ENCODE measurements at places on chromosomes 1 and 21.

- no peak for DNase-seq
Observed at GRCh38 chr1:77652268-77652667, 30.2 kb downstream of the ZZZ3 start.

DNA sequence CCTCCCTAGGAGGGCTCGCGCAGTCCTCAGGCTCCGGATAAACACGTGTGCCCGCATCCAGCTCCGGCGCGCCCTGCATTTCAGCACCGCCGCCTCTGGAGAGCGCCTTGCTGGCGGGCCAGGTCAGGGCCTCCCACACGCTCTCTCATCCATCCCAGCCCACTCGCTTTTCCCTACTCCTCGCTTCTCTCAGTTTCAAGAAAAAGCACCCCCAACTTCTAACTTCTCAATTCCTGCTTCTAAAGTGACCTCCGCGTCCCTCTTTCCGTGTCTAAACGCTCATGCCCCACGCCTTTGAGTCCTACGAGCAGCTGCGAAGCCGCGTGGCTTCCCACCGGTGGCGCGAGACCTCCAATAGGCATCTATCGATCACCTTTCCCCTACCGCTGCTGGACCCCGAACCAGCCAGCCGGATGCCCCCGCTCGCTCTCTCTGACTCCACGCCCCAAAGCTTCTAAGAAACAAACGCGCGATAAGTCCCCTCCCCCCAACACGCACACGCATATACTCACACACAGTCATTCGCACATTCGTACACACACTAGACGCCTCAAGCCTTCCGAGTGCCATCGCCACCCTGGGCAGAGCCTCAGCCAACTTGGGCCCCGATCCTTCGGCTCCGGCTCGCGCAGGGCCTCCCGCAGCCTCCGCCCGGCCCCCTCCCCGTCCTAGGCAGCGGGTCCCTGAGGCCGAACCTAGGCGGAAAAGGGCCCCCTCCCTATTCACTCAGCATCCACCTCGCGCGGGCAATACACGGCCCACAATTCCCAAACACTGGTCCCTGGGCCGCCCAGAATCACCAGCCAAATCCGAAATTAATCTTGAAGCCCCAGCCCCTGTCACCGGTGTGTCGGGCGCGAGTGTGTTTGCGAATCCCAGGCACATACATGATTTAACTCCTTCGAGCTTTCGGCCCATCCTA lies 1.1 kb downstream of the NMNAT2 start:
- DNase-seq: peak; percentile 32

- no peak for DNase-seq
Observed at GRCh38 chr1:243933495-243933894, 83.5 kb upstream of the AKT3 start.

- DNase-seq: no peak
Observed at GRCh38 chr1:10295481-10296085, 85.2 kb downstream of the KIF1B start.

DNA sequence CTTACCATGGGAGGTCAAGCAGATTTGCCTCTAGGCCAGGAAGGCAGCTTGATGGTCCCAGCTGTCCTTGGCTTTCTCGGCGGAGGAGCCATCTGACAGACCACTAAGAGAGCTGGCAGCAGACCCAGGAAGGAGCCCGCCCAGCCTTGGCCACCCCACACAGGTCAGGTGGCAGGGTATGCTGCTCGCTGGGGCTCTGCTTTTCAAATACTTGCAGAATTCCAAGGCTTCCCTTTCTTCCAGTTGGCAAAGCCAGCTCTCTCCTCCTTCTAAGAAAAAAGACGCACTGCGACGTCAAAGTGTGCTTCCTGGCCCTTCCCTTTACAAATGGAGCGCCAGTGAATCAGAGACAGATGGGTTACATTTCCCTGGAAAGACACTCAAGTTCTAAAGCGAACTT lies 229.4 kb downstream of the CACNA1E start:
- DNase-seq: no peak

DNA sequence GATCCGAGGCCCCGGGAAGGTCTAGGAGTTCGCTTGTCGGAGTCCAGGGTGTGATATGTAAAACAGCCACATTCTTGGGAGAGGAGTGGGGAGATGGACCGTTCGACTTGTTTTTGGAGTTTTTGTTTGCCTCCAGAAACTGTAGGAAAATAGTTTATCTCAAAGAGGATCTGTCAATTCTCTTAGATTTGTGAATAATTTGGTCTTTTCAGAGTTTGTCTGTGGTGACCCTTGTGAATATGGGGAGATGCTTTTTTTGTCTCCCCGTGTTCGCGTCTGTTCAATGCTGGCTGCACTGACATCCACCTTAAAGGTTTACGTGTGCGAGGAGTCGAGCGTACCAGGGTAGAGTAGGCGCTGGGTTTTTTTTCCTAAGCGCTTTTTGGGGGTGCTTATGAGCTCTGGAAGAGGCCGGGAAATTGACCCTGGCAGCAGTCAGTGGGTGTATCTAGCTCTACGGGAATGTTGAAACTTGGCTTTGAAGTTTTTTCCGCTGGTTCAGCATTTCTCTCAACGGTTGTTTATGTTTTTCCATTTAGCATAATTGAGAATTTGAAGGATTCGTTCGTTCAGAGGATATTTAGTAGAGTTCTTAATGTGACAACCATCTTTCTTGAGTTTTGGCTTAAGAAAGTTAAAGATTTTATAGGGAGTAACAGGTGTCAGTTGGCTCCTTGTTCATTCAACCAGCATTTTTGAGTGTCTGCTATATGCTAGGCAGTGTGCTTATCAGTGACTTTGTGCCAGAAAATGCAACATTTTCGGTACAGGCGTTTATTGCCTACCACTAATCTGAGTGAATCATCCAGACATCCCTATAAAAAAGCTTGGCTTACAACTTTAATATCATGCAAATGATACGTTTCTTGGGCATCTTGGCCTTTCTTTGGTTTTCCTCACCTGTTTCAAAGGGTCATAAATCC lies 1.2 kb downstream of the SZRD1 start:
- no peak for DNase-seq

GRCh38 chr1:193013005-193013404 lies 46.2 kb downstream of the UCHL5 start:
- DNase-seq: no peak

- DNase-seq: no peak
Observed at GRCh38 chr1:201163707-201164106, 9.4 kb upstream of the TMEM9 start.

- DNase-seq: no peak
Observed at GRCh38 chr1:159686599-159687299, 27.6 kb downstream of the CRP start.

- DNase-seq: no peak
Observed at GRCh38 chr1:156002188-156002911, 18.4 kb downstream of the SSR2 start.

- DNase-seq: no peak
Observed at GRCh38 chr1:167824163-167824794, 89.7 kb downstream of the ADCY10 start.

DNA sequence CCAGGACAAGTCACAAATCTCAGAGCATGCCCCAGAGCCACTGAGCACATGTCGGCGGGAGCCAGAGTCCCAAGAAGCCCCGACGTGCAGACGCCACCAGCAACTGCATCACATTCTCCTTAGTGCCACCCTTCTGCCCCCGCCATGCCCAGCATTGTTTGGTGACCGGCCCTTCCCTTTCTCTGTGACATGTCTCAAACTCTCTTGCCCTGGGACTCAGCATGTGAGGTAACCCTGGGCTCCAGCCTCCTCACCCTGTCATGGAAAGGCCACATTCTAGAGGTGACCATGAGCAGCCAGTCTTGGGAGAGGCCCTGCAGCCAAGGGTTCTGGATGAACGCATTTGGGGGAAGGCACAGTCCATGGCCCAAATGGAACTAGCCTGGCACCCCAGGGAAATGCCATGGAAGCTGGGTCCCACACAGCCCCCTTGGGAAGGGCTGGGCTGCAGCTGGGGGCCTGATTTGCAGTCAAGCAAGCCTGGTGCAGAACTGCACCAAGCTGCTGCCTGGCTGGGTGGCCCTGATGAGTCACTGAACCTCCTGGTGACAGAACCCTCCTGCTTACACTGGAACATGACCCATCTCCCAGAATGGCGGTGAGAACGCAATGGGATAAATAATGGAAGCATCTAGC lies 94.4 kb downstream of the ITPKB start:
- no peak for DNase-seq

GRCh38 chr1:27402349-27402754 lies 9.9 kb downstream of the GPR3 start:
- DNase-seq: no peak

DNA sequence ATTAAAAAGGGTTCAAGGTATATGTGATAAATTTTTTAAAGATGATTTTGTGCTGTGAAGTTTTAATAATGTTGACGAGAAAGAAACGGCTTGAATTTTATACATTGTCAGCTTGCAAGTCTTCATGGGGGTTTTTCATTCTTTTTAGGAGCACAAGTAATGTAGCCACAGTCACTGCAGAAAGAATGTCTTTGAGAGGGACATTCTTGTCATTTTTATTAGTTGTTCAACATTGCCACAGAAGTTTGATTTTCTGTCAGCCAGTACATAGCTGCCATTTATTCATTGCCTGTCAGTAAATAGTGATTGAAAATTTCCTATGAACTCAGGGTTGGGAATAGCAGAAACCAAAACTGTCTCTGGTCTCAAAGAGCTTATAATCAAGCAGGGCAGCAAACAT lies 156.3 kb downstream of the DHRS3 start:
- no peak for DNase-seq

- DNase-seq: no peak
Observed at GRCh38 chr1:211606914-211607753, 28.2 kb upstream of the SLC30A1 start.

DNA sequence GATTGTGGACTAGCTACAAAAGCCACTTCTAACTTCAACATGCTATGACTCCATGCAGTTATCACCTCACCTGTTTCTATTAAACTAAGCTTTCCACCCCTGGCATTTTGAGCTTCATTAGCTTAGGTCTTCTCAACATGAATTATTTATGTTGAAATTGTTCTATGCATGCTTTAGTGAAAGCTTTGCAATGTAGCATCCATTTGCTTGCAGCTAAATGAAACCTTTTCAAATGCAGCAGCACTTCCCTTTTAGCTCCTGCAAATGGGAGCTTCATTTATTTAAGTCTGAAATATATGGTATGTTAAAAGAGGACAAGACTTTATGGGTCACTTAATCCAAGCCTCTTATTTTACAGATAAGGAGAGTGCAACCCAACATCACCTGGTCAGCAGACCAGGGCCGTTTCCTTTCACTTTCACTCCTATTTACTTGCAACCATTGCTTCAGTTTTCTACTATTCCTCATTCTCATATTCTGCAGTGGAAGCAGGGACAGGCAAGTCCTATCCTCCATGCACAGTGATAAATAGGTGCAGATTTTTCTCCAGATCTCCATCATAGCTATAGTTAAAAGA lies 56.4 kb upstream of the SAMSN1 start:
- no peak for DNase-seq

- DNase-seq: no peak
Observed at GRCh38 chr1:205068457-205069040, 15.7 kb downstream of the TMEM81 start.

DNA sequence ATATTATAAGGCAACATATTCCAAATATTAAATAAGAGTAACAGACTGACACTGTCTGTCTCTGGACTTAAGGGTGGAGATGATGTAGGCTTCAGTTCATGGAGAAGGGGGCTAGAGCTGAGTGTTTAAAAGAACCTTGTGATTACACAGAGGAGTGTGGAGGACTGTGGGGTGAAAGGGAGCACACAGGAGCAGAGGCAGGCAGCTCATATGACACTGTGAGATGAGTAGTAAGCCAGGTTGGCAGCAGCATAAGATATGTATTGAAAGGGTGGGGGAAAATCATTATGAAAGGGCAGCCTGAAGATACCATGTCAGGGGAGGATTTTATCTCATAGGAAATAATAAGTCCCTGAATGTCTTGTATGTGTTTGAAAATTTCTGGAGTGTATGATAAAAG lies 104.5 kb downstream of the AK5 start:
- DNase-seq: no peak

DNA sequence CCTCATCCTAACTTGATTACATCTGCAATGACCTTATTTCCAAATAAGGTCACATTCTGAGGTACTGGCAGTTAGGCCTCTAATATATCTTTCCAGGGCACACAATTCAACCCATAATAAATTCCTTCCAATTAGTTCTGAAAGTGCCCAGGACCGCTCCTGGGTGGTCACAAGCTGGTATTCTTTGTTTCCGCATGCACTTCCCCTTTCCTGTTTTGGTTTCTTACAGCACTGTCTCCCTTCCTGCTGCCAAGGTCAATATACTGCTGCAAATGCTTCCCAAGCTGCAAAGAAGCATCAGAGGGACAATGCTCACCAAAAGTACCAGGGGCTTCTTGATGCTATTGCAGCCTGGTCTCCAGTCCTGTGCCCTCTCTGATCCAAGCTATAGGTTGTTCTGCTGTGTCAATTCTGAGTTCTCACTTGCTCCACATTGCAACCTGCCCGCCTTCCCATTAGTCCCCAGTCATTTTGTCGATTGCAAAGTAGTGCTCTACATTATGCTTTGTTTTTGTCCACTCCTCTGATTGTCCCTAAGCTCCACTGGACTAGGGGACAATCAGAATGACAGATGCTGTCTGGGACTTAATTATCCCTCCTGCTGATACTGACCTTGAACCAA lies 13.9 kb upstream of the XPR1 start:
- no peak for DNase-seq

DNA sequence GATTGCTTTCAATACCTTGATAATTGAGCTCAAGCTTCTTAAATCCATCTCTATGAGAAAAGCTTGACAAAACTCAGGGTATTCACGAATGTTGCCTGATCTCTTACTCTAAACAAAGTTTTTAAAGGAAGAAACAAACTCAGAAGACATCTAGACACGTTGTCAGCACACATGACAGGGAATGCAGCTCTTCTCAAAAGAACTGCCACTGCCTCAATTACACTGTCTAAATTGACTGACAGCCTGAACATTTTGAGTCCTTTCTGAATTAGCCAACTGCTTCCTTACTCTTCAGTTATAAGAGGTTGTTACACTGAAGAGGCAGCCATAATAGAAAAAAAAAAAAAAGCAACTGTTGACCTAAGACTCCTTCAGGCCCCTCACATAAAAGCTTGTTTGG lies 1646.7 kb upstream of the B3GALT2 start:
- DNase-seq: no peak

DNA sequence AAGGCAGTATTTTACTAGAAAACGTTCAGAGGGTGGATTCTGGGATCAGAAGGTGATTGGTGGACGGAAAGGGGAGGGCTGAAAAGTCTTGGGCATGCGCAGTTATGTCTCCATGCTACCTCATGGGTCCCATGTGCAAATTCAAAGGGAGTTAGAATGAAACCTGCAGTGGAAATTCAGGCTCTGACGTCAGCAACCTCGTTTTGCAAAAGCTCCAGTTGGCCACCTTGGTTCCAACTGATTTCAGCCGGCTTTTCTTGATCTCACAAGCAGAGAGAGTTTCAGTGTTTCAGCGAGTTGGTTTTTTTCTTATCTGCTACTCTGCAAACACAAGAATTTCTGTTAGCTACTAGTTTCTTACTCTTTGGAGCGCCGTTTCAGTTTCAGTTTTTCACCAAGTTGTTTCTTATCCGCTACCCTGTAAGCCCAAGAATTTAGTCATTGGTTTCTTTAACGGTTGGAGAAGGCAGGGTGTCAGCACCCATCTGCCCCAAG lies 69.8 kb upstream of the PGBD5 start:
- DNase-seq: no peak

GRCh38 chr1:22089787-22090186 lies 37.3 kb downstream of the CDC42 start:
- DNase-seq: no peak
